Activated CD8-positive, alpha-beta T cell treated with anti-CD3 and anti-CD28 coated beads, Interleukin-2, amount 10 ng/mL, durations not matched to agents 7 days and 5 days (primary cell): ENCODE measurements at places on chromosomes 1 and 21. TPM values are rescaled to one million over a fixed set of nuclear protein-coding genes. Genes with fewer than 3 reads are reported as not detected.

LCE2A gene
- total RNA-seq, result not detected

RAD54L gene
- total RNA-seq, result 63.9 TPM

C1orf87 gene
- not detected for total RNA-seq

CELA3A gene
- total RNA-seq, result not detected

VCAM1 gene
- total RNA-seq, result 0.11 TPM

LCE2B gene
- total RNA-seq, result not detected

RNU1-2 gene
- total RNA-seq, result 2,232 TPM

FOXJ3 gene
- 41.5 TPM for total RNA-seq

CYYR1 gene
- not detected for total RNA-seq

FCAMR gene
- not detected for total RNA-seq

RGS16 gene
- total RNA-seq, result 0.63 TPM

MX2 gene
- 56.0 TPM for total RNA-seq

TMED5 gene
- total RNA-seq, result 46.6 TPM

HMGN1 gene
- 409 TPM for total RNA-seq

KIAA1614 gene
- 0.21 TPM for total RNA-seq

GRHL3 gene
- not detected for total RNA-seq

EXO1 gene
- total RNA-seq, result 50.0 TPM

HSPA6 gene
- 1.1 TPM for total RNA-seq

MXRA8 gene
- total RNA-seq, result not detected

HORMAD1 gene
- 0.40 TPM for total RNA-seq

TTC34 gene
- total RNA-seq, result 0.82 TPM

EFHD2 gene
- total RNA-seq, result 71.8 TPM

TMEM59 gene
- total RNA-seq, result 154 TPM

FNDC5 gene
- total RNA-seq, result not detected

RIMS3 gene
- 4.7 TPM for total RNA-seq

OLIG1 gene
- total RNA-seq, result not detected

NUP210L gene
- 0.08 TPM for total RNA-seq

GBP1 gene
- total RNA-seq, result 146 TPM

NOL9 gene
- total RNA-seq, result 39.8 TPM

IBA57 gene
- 8.9 TPM for total RNA-seq

RNU1-1 gene
- total RNA-seq, result 1,730 TPM

FNDC7 gene
- total RNA-seq, result not detected

BRDT gene
- total RNA-seq, result not detected

CRYAA gene
- not detected for total RNA-seq

DHRS3 gene
- total RNA-seq, result 86.8 TPM

NR1I3 gene
- not detected for total RNA-seq

NBPF6 gene
- not detected for total RNA-seq

GPR37L1 gene
- total RNA-seq, result not detected

CFHR1 gene
- not detected for total RNA-seq

RCOR3 gene
- total RNA-seq, result 50.6 TPM

TRIM63 gene
- 0.23 TPM for total RNA-seq

LRRC8C gene
- 32.9 TPM for total RNA-seq

IFNAR1 gene
- total RNA-seq, result 35.4 TPM

WNT2B gene
- total RNA-seq, result not detected

SLC44A3 gene
- total RNA-seq, result not detected

BGLAP gene
- total RNA-seq, result 2.8 TPM

NCAM2 gene
- total RNA-seq, result not detected

PTPN7 gene
- total RNA-seq, result 242 TPM

SLAMF1 gene
- total RNA-seq, result 50.1 TPM

NES gene
- total RNA-seq, result not detected

CACNA1E gene
- not detected for total RNA-seq

GBP5 gene
- total RNA-seq, result 261 TPM

INTS11 gene
- 120 TPM for total RNA-seq

S100A12 gene
- total RNA-seq, result not detected

MASP2 gene
- 0.21 TPM for total RNA-seq

GSTM1 gene
- 30.2 TPM for total RNA-seq

FAM72B gene
- 28.7 TPM for total RNA-seq

CCDC185 gene
- not detected for total RNA-seq

OR6K6 gene
- not detected for total RNA-seq

CNKSR1 gene
- total RNA-seq, result 2.2 TPM
